Ureter (tissue), 1 donor: ENCODE measurements at places on chromosomes 16 and 17.

- no peak for DNase-seq
These were observed 98.6 kb upstream of the CHMP6 start for GRCh38 chr17:80892900-80893603.

GRCh38 chr17:39352511-39352910 is 48.9 kb downstream of the FBXL20 start:
- DNase-seq = no peak

- no peak for DNase-seq
These were observed 394.5 kb downstream of the XYLT1 start for GRCh38 chr16:17076092-17076754.

DNA sequence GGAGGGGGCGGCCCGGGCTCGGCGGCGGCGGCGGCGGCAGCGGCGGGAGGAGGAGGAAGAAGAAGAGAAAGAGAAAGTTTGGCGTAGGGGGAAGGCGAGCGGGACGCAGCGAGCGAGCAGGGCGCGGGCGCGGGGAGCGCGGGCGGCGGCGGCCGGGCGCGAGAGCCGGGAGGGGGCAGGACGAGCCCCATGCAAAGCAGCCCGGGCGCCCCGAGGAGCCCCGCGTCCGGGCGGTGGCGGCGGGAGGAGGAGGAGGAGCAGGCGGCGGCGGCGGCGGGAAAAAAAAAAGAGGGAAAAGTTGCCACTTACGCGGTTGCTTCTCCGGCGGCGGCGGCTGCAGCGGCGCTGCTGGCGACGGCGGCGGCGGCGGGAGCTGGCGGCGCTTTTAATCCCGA is 10.3 kb upstream of the ZFHX3 start:
- no peak for DNase-seq

DNA sequence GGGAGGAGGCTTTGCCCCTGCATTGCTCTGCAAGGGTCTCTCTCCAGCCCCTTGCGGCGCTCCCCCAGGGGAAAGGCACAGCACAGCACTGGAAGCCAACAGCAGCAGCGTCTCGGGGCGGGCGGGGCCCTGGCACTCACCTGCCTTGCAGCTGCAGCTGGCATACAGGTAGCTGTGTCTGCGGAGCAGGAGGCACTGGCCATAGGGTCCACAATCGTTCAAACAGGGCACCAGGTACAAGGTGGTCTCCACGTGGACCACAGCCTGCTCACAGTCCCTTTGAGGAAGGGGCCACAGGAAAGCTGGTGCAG is 4.2 kb upstream of the MRPL28 start:
- no peak for DNase-seq

- no peak for DNase-seq
These were observed 38.4 kb downstream of the PTRH2 start for GRCh38 chr17:59668816-59669215.

DNA sequence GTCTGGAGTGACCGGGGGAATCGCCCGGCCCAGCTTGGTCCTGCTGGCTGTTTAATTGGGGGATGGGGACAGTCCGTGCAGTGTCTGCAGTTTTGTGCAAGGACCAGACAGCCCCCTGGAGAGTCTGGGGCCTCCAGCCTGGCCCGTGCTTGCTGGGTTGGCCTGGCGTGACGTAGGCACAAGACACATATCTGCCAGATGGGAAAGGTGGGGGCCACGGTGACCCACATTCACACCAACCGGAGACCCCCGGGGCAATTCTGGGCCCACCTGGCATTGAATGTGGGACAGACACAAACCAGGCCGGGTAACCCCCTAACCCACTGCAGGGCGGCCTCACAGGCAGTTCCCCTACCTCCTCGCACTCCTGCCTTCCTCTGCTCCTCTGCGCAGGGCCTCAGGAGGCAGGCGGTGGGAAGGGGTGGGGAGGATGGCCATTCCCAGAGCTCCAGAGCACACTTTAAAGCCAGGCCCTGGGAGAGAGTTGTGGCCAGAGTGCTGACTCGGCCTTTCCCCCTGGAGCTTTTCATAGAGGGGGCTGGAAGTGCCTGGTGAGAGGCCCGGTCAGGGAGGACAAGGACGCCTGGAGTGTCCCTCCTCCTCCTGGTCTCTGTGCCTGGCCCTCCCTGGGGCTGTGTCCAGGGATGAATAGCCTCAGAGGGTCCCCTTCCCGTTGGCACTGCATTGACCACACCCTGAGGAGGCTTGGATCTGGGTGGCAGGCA is 1.5 kb downstream of the MRC2 start:
- DNase-seq = no peak

DNA sequence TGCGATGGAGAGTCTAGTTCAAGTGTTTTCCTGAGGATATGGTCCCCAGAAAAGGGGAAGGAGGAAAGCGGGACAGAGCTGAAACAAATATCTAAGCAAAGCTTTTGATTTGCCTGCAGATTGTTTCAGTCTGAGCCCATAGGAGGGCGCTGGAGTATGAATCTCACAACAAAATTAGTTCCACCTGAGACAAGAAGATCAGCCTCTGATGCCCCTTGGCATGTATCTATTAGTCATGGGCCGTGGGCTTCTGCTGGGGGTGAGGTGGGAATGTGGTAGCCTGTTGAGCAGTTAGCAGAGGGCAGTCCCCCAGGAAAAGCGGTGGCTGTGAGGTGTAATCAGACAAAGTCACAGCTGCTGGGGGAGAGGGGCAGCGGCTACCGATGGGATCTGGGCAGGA is 446.9 kb downstream of the CA10 start:
- no peak for DNase-seq

- DNase-seq = no peak
These were observed 9.6 kb upstream of the WNT9B start for GRCh38 chr17:46841561-46842379.

GRCh38 chr17:6641247-6641863 is 495 bp downstream of the TXNDC17 start:
- no peak for DNase-seq

- DNase-seq = no peak
These were observed 673.8 kb downstream of the WWOX start for GRCh38 chr16:78773291-78773702.

DNA sequence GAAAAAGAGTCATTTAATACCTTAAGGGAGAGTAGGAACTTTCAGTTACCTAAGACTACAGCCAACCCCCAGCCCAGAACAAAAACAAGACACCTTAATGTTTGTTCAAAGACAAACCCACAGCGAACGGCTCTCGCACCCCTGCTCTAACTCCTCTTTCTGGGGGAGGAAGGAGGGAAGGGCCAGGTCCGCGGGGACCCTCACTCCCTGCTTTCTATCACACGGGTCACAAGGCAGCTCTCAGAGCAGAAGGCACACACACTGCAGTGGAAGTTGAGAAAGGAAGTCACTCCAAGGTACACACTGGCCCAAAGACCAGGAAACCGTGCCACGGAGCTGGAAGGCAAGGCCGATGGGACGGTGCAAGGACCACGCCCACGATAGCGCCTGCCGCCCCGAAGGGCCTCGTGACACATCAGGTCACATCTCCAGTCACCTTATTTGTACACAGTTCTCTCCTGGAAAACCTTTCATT is 10.0 kb downstream of the LITAFD start:
- DNase-seq = no peak

- no peak for DNase-seq
These were observed 32.4 kb upstream of the RPTOR start for GRCh38 chr17:80512233-80512632.

DNA sequence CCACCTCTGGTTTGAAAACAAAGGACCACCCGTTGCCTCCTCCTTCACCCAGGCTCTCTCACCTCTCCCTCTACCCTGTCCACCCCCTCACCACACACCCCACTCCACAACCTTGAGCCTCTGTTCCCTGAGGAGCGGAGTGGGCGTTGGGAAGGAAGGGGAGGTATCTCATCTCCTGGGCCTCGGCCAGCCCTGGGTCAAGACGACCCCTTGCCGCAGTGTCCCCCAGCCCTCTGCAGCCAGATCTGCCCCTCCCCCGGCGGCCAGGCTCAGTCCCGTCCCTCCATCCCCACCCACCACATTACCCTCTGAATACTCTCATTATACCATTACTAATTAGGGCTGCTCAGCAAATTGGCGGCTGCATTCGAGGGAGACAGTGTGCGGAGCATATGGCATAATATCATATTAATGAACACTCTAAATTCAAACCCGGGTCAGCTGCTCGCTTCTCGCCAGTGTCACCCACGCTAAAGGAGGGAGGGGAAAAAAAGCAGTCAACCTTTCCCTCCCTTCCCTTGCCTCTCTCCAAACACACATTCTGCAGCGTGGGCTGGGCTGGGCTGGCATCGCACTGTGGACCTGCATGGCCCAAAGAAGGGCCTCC is 123.2 kb upstream of the LHX1 start:
- DNase-seq = no peak

DNA sequence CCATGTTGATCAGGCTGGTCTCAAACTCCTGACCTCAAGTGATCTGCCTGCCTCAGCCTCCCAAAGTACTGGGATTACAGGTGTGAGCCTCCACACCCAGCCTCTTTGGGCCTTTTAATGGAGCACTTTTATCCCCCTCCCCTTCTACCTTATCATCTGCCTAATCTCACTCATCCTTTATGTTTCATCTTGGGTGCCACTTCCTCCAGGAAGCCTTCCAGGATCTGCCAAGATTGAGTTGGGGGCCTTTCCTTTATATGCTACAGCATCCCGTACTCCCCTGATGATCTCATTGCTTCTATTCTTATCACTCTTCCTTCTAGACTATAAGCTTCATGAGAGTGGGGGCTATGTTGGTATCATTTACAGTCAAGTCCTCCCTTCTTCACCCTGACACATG is 192.8 kb upstream of the WSCD1 start:
- DNase-seq = no peak

GRCh38 chr16:68331879-68332410 is 21.1 kb downstream of the PRMT7 start:
- no peak for DNase-seq

DNA sequence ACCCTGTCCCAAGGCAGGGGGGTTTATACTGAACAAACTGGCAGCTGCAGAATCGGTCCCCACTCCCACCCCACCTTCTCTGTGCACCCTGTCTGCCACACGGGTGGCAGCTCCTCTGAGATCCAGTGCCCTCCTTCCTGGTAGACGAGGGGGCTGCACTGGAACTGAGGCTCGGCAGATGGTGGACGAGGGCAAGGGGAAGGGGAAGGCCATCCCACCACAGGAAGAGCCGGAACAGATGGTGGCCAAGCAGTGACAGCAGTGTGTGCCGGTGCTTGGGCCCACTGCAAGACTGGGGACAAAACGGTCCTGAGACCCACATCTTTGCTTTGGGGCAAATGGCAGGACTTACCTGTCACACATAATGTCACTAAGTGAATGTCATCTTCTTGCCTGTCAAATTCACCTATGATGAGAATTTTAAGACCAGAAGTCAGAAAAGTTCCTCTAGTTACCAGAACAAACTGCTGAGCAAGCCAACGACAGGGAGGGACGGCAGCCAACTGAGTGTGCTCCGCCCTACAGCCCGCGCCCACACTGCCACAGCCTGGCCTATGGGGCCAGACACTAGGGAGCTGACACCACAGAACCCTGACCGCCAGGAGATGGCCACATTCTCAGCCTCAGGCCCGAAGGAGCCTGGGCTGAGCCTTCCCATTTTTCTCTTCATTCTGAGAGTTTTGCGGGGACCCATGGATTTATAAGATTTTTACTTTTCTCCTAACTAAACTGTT is 14.4 kb downstream of the NTAN1 start:
- DNase-seq = peak; percentile 84

DNA sequence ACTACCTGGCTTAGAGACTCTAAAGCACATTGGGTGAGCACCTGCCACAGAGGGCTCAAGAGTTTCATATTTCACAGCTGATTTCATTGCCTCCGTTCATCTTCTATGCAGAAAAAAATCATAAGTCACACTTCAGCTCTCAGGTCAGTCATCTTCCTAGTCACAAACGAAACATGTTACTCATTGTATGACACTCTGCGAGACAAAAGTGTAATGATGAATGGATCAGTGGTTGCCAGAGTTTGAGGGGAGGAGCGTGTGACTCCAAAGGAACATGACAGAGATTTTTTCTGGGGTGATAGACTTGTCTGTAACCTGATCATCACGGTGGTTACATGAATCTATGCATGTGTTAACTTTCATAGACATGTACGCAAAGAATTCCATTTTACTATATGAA is 195.2 kb upstream of the CNTNAP4 start:
- no peak for DNase-seq

DNA sequence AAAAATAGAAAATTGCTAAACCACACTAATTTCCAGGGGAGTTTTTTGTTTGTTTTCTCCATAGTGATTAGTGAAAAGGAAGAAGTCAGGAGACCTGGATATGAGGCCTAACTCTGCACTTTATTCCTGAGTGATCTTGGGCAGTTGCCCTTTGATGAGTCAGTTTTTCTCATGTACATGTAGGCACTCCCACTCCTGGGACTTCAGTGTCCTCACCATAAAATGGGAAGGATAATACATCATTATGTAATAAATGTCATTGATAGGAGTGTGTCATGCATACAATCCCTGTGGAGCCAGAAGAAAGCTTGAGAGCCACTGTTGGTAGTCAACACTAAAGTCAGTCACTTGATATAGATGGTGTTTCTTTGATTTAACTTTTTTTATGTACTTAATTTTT is 32.5 kb downstream of the WIPF2 start:
- DNase-seq = no peak

- DNase-seq = no peak
These were observed 147.6 kb downstream of the SOCS1 start for GRCh38 chr16:11108466-11108805.

DNA sequence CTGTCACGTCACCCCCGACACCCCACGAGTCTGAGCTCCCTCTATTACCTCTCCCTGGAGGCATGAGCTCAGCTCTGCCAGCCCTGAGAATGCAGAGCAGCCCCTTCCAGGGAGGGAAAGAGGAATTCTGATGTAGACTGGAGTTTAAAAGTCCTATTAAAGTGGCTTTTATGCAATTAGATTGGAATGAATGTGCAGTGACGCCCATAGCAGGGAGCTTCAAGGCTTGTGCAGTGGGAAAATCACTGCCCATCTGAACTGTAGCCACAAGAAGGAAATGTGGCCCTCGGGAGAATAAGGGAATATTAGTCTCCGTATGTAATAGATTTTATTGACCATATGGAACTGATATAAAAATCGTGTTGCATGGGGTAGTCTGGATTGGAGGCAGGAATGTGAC is 66.9 kb downstream of the ZNF423 start:
- DNase-seq = no peak

GRCh38 chr17:81241648-81242420 is 2.7 kb downstream of the NDUFAF8 start:
- no peak for DNase-seq

- no peak for DNase-seq
These were observed 53.1 kb downstream of the RPH3AL start for GRCh38 chr17:299546-299945.

DNA sequence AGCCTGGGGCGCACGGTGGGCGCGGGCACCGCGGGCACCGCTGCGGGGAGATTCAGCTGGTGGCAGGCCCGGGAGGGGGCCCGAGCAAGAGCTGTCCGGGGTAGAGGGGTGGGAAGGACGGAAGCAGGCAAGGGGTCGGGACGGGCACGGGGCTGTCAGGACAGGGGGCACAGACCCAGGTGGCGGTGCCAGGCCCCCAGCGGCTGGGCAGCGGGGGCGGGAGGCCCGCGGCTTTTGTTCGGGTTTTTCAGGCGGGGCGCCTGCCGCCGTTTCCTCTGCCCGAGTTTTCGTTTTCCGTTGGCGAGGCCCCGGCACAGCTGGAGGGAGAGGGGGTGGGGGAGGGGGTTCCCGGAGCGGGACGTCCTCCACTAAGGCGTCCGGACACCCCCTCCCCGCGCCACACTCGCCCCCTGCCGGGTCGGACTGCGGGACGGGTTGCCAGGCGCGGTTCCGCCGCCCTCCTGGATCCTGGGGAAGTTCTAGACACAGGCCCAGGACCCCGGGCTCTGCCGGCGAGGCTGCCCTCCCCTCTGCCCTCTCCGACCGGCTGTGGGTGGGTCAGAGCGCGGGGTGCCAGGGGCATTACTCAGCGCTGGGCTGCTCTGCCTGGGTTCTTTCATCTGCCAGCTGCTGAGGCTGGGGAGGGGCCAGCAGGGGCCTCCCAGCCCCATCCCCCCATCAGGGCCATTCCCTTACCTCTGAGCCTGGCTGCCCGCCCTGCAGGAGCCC is 543 bp downstream of the ARHGAP23 start:
- DNase-seq = no peak
